ENCODE measurements at places on chromosomes 12 and 14.

GRCh38 chr14:96309133-96309895 is 53.3 kb downstream of the BDKRB1 start:
- DNase-seq, result no peak

- no peak for DNase-seq
Observed at GRCh38 chr12:94073441-94074051, 74.8 kb upstream of the PLXNC1 start.

- no peak for DNase-seq
Observed at GRCh38 chr14:105530285-105531087, 4.1 kb downstream of the TMEM121 start.

DNA sequence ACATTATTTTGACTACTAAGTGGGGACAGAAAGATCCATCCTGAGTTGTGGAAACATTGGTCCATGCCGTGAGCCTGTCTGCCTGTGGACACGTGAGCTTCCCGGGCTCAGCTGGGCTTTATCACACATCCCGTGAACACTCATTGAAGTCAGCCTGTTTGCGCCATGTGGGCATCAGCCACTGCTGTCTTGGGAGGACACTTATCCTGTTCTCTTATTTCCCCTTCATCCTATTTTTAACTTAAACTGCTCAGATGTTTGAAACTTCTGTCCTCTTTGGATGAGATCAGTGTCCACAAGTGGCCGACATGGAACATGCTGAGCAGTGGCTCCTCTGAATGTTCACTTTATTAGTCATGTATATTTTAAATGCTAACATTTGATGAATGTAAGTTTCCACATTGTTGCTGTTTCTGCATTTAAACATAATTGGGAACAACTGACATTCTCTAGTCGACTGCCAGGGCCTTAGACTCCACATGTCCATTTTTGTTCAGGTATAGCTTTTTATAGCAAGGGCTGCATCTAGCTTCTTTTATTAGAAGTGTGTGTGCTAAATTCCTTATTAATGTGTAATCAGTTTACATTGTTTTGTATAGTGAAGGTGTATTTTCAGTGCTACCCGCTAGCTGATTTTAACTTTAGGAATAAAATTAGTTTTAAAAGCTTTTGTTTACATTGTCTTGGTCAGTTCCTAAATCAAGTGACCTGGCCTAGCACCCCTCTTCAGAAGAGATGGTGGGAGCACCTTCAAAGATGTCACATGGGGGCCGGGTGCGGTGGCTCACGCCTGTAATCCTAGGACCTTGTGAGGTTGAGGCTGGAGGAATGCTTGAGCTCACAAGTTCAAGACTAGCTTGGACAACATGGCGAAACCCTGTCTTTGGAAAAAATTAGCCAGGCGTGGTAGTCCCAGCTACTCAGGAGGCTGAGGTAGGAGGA is 24.0 kb downstream of the RNF34 start:
- DNase-seq, result no peak

DNA sequence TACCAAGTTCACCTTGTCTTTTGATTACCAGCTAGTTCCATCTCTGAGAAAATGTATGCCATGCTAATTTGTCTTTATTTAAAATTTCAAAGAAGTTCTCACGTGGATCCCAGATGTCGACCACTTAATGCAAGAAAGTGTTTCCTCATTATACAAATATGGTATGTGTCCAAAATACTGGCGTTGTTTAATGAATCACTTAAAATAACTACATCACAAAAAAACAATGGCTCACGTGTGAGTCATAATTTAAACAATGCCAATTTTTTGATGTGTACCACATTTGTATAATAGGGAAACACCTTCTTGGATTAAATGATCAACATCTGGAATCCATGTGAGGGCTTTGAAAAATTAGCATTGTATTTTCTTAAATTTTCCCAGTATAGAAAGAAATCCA is 40.8 kb downstream of the DBX2 start:
- no peak for DNase-seq

DNA sequence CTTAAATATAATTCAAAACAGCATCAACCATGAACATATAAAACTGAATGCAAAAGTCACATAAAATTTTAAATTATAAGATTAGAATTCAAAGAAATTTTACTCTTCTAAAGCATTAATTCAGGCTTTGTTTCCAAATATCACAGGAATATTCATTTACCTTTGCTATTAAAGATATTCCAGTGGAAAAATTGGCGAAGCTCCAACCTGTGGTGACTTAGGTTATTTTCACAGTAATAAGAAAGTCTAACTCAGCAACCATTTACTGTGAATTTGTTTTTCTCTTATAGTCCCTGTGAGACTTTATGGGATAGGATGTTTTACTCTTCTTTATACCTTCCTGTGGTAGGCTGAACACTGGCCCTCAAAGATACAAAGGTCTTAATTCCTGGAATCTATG is 3.2 kb downstream of the WDR89 start:
- DNase-seq, result no peak

DNA sequence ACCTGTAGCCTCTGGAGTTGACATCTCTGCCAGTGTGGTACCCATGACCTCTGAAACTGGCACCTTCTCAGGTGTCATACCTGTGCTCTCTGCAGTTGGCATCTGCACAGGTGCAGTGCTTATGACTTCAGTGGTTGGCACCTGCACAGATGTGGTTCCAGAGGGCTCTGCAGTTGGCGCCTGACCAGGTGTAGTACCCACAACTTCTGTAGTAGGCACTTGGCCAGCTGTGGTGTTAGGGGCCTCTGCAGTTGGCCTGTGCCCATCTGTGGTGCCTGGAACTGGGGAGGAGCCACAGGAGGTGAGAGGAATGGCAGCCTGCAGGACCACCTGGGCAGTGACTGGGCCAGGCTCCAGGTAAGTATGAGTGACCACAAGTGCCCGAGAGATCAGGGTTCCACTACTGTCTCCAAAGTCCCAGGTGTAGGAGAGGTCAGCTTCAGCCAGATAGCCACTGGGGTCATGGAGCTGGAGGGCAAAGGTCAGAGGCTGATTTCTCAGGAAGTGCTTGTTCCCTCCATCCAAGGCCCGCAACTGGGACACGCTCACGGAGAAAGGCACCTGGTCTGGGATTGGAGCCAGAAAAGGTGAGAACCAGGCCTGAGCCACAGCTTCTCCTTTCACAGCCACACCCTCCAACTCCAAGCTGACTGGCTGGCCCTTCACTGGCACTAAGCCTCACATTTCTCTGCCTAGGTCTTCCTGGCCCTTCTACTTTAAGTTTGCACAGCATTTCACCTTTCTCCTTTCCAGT is 8.6 kb downstream of the PMEL start:
- no peak for DNase-seq

GRCh38 chr14:102018251-102018650 is 53.9 kb downstream of the DYNC1H1 start:
- DNase-seq, result no peak

- no peak for DNase-seq
Observed at GRCh38 chr12:118418385-118419057, 42.2 kb downstream of the SUDS3 start.

DNA sequence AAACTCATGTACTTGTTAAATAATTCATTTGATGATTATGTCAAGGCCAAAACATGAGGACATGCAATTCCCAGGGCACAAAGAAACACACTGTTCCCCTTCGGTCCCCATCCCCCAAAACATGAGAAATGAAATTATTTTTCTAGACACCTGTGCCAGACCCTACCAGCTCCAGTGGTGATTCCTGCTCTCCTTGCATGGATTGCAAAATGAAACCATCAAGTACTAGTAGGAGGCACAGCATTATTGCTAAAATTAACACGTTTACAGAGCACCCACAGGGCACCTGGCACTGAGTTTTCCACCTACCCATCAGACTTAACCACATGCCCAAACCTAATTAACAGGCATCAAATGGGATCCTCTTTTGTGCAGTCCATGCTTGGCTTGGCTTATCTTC is 76.6 kb downstream of the ZFC3H1 start:
- DNase-seq, result no peak

DNA sequence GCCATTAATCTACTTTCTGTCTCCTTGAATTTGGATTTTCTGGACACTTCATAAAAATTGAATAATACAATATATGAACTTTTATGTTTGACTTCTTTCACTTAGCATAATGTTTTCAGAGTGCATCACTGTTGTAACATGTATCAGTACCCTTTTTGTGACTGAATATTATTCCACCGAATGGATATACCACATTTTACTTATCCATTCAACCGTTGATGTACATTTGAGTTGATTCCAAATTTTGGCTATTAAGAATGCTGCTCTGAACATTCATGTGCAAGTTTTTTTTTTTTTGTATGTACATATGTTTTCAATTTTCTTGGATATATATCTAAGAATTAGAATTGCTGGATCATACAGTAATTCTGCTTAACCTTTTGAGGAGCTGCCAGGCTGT is 43.2 kb downstream of the CPSF2 start:
- no peak for DNase-seq

- DNase-seq, result no peak
Observed at GRCh38 chr14:67411820-67412421, at the start of gene PLEK2. PLEK2 (minus strand) TSS chr14:67412165; CDS start chr14:67412059, 106 bp downstream.

GRCh38 chr14:31961896-31962295 is 115.2 kb upstream of the ARHGAP5 start:
- no peak for DNase-seq

GRCh38 chr12:110600254-110600653 is 13.7 kb upstream of the TCTN1 start:
- DNase-seq, result no peak

DNA sequence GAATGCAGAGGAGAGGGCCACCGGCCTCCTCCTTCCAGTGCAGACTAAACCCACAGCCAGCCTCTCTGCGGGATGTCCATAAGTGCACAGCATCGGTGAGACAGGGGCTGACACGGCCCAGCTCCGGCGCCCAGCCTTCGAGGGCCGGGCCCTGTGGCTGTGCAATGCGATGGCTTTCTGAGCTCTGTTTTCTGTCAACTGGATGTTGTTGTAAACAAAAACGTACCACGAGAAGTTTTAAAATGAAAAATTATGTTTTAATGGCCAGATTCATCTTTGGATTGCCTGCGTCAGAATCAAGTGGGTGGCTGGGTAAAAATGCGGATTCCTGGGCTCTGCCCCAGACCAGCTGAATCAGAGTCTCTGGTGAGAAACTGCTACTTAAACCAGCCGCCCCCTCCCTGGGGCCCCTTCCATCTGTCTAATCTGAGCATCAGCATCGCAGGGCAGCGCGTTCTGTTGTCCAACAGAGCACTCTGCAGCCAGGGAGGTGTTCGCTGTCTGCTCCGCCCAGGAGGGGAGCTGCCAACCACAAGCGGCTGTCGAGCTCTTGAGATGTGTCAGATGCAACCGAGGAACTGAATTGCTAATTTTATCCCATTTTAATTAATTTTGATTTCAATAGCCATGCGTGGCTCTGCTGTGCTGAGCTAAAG is 133.4 kb downstream of the RFLNA start:
- DNase-seq, result peak; percentile 44

DNA sequence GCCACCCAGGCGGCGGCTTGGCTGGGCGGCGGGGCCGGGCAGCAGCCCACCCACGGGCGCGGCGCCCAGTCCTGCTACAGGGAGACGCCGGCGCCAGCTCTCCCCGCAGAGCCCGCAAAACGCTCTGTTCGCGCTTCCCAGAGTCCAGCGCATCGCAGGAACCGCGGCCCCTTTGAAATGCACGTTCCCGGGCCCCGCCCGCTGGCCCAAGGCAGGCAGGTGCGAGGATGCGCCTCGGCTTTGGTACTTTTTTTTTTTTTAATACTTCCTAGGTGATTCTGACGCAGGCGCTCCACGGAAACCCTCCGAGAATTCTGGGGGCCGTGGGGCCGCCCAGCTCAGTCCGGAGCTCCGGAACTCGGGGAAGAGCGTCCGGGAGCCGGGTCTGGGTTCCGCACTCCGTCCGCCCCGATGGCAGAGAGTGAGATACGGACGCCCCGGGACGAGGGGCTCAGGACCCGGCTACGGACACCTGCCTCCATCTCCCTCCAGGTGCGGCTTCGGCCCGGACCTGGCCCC is 483 bp downstream of the POC1B start:
- no peak for DNase-seq

DNA sequence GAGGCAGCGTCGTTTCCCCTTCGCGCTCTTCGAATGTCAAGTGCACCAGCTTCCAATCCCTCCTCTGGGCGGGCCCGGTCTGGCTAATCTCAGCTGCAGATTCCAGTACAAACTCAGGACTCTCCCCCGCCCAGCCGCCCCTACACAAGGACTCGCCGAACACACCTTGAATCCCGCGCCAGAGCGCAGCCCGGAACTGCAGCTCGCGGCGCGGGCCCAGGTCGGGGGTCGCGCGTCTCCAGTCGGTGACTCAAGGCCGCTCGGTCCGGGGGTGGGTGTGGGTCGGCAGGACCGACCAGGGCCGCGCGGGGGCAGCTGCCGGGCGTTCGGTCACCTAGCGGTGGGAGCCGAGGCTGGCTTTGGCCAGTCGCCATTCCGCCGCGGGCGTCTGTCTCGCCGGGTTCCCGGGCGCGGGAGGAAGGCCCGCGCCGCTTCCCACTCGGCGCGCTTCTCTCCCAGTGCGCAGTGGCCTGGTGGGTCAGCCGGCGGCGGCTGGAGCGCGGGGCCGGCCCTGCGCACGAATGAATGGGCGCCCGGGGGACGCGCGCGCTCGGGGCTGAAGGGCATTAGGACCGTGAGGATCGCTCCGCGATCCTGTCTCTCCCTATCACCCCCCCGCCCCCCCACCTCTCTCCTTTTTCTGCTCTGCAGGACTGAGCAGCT is at the start of gene GALNT16:
TSS of gene GALNT16 (plus strand) at position 632 of the 663 bp plus-strand sequence. CDS start 133 bp downstream, outside the sequence.
- no peak for DNase-seq

- DNase-seq, result no peak
Observed at GRCh38 chr12:130832561-130833209, 6.4 kb downstream of the STX2 start.

DNA sequence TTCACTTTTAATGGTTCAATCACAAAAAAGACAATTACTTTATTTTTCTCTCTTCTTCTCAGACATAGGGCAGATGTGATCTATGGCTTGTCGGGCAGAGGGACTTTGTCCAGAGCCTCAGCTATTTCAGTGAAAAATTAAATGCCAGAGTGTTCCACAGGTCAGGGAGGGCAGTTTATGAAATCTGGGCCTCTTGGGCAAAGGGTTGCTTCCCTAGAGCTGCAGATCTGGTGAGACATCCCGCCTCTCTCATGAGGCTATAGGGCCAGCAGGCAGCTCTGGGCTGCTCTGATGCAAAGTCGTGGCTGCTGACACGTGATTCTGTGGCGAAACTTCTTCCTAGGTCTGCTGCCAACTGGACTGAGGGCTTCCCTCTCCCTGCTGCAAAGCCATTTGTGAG is 6.0 kb downstream of the CLMN start:
- DNase-seq, result peak; percentile 69

GRCh38 chr12:122052285-122052684 is 26.3 kb upstream of the MLXIP start:
- no peak for DNase-seq

- DNase-seq, result no peak
Observed at GRCh38 chr14:59690426-59690825, 113.8 kb upstream of the CCDC175 start.

DNA sequence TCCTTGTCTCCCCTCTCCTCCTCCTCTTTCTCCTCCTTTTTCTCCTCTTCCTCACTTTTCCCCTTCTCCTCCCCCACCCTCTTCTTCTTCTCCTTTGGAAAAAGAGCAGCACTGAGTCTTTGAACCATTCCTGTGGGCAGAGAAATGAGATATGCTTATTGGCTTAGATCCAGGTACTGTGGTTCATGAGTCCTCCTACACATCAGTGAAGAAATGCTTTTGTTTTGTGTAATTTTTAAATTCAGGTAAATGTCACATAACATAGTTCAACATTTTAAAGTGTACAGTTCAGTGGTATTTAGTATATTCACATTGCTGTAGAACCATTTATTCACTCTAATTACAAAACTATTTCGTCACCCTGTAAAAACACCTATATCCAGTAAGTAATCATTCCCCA is 402.1 kb downstream of the AACS start:
- DNase-seq, result no peak

- no peak for DNase-seq
Observed at GRCh38 chr12:98745578-98746391, 100.7 kb downstream of the APAF1 start.

- DNase-seq, result no peak
Observed at GRCh38 chr14:94689985-94690400, 77.8 kb downstream of the SERPINA3 start.

Data from hippocampal formation (tissue), 2 donors.